ENCODE measurements at places on chromosomes 12 and 14.

- DNase-seq: no peak
These were observed 7.4 kb downstream of the TESPA1 start for GRCh38 chr12:54977155-54977554.

DNA sequence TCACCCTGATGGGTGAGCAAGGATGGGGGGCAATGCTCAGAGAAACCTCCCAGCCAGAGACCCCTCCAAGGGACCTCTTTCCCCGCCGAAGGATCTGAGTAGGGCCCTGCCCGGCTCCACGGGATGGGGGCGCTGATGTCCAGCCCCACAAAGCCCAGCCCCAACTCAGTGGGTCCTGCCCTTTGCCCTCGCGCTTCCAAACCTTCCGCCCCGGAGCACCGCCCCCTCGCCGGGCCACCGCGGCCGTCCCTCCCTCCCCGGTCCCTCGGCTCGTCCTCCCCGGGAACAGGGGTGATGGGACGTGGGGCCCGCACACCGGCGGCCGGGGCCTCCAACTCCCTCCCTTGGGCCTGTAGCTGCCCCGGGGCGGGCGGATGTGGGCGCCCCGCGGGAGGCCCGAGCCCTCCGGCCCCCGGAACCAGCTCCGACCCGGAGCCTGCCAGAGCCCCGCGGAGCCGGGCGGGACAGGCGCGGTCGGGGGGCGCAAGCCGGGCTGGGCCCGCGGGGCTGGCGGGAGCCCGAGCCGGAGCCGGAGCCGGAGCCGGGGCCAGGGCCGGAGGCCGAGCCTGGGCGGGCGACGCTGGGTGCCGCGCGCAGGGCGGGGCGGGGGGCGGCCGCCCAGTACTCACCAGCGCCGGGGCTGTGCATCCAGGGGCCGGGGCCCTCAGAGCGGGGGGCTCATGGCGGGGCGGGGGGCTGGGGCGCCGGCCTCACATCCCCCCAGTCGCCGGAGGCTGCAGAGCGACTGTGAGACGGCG lies 386 bp downstream of the HDAC7 start:
- no peak for DNase-seq

- no peak for DNase-seq
These were observed 79.3 kb upstream of the TSPAN11 start for GRCh38 chr12:30847259-30847658.

DNA sequence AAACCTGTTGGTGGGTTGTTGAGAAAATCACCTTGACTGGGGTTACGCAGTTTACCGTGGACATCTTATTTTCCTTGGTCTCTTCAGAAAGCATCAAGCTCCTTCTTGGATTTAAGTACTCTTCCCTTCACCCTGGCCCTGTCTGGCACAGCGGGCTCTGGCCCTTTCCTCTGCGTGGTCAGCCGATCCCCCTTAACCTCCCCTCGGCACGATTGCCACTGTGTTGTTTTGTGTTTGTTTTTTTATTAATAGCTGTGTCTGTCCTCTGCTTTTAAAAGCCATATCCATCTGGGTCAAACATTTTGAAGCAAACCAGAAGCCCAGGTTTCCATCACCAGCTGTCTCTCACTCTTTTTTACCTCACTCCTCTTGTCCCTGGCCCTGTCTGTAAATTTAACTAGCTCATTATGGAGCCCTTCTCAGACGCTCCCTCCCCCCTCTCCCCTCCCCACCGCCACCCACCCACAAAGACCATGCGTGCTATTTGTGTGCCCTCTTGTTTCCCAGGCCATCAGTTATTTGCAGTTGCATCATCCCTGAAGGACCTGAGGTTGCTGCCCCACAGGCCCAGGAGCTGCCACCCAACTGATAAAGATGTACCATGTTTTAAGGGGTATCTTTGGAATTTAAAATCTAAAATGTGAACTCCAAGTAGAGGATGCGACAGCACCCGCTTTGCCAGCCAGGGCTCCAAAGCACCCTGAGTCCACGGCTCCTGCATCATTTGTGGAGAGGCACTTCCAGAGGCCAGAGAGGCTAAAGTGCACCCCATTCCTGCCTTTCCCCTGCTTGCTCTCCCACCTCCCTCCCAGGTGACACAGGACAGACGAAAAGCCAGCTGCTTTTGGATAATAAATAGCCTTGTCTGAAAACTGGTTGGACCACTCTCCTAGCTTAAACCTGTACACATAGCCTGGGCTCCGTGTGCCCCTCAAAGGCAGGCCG lies 3.9 kb downstream of the BCL11B start:
- DNase-seq: no peak

GRCh38 chr12:68422956-68423574 lies 90.9 kb upstream of the MDM1 start:
- no peak for DNase-seq

- no peak for DNase-seq
These were observed 14.5 kb upstream of the PWP1 start for GRCh38 chr12:107670999-107671643.

DNA sequence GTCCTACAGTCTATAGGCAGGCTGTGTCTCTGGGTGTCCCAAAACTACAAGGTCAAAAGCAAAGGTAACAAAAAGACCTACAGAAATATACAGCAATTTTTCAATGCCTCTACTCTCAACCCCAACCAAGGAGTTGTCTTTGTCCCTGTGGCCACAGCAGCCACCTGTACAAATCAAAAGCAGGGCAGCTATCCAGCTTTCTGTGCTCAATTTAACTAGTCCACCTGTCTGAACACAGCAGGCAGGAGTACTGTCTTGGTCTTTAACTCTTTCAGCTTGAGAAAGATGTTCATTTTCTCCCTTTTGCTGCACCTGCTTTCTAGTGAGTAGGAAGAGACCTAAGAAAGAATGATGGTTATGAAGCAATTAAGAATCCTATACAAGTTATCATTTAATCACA lies 19.7 kb downstream of the GDF11 start:
- DNase-seq: no peak

- DNase-seq: no peak
These were observed 83.4 kb upstream of the ESRRB start for GRCh38 chr14:76292561-76292960.

DNA sequence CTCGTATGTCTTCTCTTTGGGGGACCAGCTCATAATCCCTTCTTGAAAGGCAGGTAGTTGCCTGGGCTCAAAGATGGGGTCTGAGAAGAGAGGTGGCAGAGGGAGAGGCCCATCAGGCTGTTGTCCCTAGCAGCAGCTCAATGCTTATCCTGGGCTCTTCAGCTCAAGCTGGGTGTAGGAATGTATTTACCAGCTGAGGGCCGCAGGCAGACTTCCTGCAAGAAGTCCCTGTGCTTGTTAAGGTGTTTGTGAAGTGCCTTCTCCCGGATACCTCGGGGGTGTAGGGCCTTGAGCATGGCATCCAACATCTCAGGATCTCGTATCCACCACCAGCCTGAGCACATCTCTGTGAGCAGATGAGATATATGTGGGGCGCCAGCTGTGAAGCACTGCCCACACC lies 29.4 kb downstream of the BAZ2A start:
- no peak for DNase-seq

GRCh38 chr14:100322138-100322957 lies 791 bp upstream of the SLC25A47 start:
- DNase-seq: no peak
